Activated naive CD8-positive, alpha-beta T cell treated with anti-CD3 and anti-CD28 coated beads, Interleukin-2, amount 50 U/mL, for 16 hours (primary cell): ENCODE measurements at places on chromosomes 7 and 10.

GRCh38 chr10:44253769-44254462 is 131.0 kb downstream of the CXCL12 start:
- DNase-seq, result no peak

GRCh38 chr7:36854652-36855051 is 130.4 kb upstream of the AOAH start:
- DNase-seq, result no peak

DNA sequence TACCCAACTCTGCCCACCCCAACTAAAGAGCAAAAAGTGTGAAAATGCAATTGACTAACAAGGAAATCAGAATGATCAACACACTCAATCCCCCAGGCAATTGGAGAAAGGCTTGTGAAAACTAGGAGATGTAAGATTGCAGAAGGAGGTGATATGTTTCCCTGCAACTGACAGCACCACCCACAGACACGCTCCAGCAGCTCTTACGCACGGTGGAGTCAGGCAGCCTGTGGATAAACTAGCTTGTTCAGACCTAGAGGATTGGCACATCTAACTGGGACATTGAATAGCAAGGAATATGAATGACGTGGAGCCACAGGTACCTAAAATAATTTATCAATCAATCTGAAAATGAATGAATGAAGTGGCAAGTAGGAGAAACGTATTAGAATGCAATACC is 125.7 kb upstream of the MYO3A start:
- DNase-seq, result no peak

GRCh38 chr7:138207555-138207971 is 131.3 kb downstream of the AKR1D1 start:
- DNase-seq, result no peak

- no peak for DNase-seq
Observed at GRCh38 chr7:66281678-66282590, 76.8 kb downstream of the TPST1 start.

GRCh38 chr7:112573302-112574039 is 92.7 kb downstream of the LSMEM1 start:
- DNase-seq, result no peak

- DNase-seq, result no peak
Observed at GRCh38 chr7:77331938-77332695, 84.0 kb downstream of the GSAP start.

DNA sequence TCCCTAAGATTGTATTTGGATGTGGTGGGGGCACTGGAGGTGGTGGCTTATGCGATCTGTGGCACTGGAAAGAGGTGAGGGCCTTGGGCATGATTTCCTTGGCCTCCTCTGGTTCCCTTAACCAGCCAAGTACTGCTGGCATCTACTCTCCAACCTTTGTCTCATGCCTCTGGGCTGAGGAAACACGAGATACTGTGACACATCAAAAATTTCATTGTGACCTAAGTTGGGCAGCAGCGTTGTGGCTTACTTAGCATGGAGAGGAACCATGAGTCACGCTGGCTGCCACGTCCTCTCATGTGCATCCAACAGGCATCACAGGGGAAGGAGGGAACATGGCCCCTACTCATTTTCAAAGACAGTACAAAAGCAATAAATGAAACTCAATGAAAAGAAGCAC is 29.7 kb upstream of the GSDME start:
- DNase-seq, result no peak

DNA sequence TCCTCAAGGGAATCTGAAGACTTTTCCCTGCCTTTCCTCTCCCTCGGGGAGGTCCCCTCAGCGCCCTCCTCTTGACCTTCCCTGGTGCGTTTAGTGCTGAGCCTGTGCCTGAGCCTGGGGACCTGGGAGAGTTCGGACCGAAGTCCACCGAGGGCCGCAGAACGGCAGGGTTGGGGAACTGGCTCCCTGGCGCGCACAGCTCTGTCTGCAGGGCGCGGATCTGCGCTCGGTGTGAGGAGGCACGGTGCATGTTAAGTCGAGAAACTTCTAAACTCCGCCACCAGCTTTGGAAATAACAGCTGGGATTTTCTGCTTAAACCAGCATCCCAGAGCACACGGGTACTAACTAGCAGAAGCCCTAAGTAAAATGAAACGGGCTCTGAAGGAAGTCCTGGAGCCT is 44.2 kb upstream of the SLC29A4 start:
- DNase-seq, result no peak

GRCh38 chr7:114901771-114902170 is 20.1 kb upstream of the MDFIC start:
- no peak for DNase-seq

DNA sequence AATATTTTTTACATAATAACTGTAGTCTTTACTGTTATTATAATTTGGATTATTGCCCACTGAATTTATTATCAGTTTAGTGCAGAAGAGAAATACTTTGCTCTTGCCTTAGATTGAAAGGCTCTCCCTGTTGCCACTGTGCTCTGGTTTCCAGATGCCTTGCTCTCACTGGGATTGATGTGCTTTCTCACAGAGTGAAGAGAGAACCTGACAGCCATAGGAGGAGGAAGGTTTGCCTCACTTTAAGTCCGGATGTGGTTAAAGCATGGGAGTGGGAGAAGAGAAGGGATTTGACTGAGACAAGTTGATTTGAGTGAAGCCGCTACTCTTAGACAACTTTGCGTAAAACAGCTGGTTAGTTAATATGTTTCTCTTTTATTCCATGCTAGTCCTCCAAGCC is 68.2 kb upstream of the RPA3 start:
- DNase-seq, result no peak

GRCh38 chr10:70331486-70332268 is 47.9 kb upstream of the NPFFR1 start:
- no peak for DNase-seq

GRCh38 chr10:93216341-93216985 is 142.8 kb downstream of the CYP26A1 start:
- DNase-seq, result no peak

- DNase-seq, result no peak
Observed at GRCh38 chr7:107949443-107949935, 53.5 kb downstream of the LAMB1 start.

DNA sequence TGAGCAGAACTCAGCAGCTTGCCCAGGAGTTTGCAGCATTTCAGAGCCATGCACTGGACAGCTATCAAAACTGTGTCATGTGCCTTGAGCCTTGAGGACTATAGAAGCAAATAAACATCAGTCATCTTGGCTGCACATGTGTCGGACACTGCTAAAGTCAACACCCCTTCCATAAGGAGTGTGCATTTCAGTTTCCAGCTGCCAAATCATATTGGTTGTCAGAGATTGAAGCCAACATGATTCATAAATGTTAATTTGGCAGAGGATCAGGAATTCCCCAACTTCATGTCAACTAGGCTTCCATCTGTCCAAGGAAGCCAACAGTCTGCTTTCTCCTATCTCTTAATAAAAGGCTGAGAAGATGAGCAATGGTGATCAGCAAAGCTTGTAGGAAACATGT is 32.8 kb downstream of the SLC16A12 start:
- DNase-seq, result no peak

DNA sequence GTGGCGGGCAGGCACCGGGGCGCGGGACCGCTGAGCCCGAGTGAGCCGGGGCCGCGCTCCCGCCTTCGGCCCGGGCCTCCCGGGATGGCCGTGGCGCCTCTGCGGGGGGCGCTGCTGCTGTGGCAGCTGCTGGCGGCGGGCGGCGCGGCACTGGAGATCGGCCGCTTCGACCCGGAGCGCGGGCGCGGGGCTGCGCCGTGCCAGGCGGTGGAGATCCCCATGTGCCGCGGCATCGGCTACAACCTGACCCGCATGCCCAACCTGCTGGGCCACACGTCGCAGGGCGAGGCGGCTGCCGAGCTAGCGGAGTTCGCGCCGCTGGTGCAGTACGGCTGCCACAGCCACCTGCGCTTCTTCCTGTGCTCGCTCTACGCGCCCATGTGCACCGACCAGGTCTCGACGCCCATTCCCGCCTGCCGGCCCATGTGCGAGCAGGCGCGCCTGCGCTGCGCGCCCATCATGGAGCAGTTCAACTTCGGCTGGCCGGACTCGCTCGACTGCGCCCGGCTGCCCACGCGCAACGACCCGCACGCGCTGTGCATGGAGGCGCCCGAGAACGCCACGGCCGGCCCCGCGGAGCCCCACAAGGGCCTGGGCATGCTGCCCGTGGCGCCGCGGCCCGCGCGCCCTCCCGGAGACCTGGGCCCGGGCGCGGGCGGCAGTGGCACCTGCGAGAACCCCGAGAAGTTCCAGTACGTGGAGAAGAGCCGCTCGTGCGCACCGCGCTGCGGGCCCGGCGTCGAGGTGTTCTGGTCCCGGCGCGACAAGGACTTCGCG is 534 bp downstream of the FZD9 start:
- DNase-seq, result no peak

DNA sequence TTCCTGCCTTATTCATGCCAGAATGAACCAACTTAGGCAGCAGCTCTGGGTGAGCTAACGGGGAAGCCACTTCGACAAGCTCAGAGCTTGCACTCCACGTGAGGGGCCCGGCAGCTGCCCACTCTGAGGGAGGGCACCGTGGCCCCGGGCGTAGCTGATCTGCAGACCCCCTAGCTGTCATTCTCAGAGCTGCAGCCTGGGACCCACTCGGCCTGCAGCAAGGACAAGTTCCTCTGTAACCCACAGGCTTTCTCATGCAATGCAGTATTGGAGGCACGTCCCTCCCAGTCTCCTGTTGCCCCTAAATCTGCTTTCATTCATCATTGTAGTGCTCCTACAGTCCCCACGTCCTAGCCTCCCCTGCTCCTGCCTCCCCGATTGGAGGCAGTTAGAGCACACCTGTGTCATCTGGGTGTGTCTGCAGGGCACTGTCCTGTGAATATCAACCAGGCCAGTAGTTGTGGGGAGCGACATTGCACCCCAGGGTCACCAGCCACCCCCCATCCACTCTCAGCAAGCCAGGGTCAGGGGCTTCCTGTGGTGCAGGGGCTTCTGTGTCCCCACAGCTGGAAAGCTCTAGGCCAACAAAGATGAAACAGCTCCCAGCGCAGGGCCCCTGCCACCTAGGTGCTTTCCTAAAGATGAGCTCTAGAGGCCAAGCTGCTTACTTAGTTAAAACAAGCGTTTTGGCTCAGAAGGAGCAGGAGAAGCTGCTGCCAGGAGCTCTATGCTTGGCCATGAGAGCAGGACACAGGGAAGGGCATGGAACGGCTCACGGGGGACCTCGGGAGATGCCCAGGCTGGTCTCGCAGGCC is 333.6 kb downstream of the ADARB2 start:
- no peak for DNase-seq

GRCh38 chr10:75709811-75710210 is 278.4 kb downstream of the LRMDA start:
- no peak for DNase-seq

- no peak for DNase-seq
Observed at GRCh38 chr10:89032141-89032891, 41.7 kb downstream of the FAS start.

DNA sequence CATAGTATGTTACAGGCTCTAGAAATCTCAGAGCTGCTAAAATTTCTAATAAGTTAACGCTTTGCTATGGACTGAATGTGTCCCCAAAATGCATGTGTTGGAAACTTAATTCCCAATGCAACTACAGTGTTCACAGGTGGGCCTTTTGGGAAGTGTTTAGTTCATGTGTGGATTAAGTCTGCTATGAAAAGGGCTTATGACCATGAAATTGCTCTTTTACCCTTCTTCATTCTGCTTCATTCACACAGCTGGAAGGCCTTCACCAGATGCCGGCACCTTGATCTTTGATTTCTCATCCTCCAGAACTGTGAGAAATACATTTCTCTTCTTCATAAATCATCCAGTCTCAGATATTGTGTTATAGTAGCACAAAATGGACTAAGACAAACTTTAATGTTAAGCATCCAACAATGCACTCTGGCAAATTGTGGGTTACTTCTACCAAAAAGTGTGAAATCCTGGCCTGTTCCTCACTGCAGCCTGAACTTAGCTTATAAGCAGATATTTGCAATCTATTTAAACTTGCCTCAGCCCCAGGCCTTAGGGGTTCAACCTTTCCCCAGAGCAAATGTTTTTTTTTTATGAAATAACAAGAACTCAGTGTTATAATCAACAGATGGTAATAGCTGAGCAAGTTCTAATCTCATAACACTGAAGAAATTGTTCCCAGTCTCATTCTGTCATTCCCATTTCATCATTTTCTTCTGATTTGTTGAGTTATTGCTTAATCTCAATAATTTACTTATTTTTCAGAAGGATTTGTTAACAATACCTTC is 523.6 kb downstream of the KIF20B start:
- DNase-seq, result no peak

DNA sequence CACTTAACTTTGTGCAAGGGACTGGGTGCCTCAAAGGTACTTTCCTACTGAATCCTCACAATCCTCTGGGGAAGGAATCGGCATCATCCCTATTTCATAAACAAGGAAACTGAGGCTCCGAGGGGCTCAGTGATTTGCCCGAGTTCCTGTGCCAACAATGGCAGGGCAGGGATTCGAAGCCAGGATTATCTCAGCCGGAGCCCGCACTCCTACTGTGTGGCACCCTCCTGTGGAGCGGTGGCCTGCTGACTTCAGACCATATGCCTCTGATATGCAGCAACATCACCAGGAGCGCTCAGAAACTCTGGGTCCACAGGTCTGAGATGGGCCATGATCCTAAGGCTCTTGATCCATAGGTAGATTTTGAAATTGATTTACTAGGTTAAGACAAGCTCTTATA is 46.6 kb downstream of the PODXL start:
- DNase-seq, result no peak

DNA sequence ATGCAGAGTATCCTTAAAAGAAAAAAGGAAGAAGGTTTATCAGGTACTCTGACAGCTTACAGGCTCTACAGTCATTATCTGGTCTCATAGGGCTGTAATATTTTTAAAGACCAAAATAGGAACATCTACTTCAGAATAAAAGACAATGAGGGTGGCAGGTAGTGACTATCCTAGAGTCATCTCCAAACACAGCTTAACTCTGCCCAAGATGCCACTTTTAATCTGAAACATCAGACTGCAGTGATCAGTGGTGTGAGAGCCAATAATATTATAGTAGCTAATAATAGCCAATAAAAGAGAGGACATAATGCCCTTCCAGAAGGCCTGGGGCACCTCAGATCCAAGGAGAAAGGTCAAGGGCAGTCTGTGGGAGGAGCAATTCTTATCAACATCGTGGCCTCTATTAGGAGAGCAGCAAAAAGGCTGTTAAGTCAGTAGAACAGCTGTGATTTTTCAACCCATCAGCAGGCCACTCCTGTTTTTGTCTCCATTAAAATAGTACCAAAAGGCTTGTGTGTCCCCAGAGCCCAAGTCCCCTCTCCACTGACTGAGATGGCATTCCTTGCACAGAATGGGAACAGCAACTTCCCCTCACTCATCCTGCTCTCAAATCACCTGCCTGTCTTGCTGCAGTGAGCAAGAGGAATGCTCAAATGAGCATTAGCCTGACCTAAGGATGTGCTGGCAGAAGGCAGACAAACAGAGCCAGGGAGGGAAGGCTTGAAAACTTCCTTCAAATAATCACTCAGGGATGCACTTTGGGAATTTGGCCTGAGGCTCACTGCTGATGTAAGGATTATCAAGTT is 20.7 kb upstream of the SPOCK2 start:
- no peak for DNase-seq

GRCh38 chr7:104795086-104795485 is 218.9 kb upstream of the KMT2E start:
- DNase-seq, result no peak

- no peak for DNase-seq
Observed at GRCh38 chr7:41698114-41698513, 4.8 kb downstream of the INHBA start.
